Neural progenitor cell (in vitro differentiated cells): ENCODE measurements at places on chromosomes 1 and 21. TPM values are rescaled to one million over a fixed set of nuclear protein-coding genes. Genes with fewer than 3 reads are reported as not detected.

JAM2 gene
- 1.9 and 3.5 TPM in 2 replicates for total RNA-seq

DNA sequence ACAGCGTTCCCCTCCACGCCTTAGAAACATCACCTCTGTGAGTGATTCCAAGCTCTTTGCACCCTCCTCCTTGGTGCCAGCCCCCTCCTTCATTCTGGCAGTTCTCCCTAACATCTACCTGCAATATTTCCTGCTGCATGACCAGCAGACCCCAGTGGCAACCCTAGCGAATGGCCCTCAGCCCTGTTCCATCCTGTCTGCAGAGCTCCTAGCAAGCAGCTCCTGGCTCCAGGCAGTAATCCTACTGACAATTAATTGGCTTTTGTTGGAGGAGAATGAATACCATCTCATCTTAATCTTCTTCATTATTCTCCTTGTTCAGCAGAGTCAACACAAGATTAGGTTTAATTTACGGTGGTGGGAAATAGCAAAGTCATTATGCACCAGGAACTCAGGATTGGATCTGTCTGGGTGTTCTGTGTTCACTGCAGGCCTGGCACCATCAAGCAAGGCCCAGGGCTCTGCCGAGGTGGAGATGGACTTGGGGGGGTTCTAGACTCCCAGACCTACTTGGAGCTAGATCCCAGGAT lies 12.4 kb downstream of the FBXO2 start:
- H3K27me3 ChIP-seq = no peaks in the 10 kb centered on the region
- no peak overlapping the region for H3K4me3 ChIP-seq
- DNase-seq = peak; percentile 66
- H3K27ac ChIP-seq = no peak overlapping the region
- no peaks in the 10 kb centered on the region for H3K4me1 ChIP-seq
- no peaks in the 10 kb centered on the region for H3K36me3 ChIP-seq

DNA sequence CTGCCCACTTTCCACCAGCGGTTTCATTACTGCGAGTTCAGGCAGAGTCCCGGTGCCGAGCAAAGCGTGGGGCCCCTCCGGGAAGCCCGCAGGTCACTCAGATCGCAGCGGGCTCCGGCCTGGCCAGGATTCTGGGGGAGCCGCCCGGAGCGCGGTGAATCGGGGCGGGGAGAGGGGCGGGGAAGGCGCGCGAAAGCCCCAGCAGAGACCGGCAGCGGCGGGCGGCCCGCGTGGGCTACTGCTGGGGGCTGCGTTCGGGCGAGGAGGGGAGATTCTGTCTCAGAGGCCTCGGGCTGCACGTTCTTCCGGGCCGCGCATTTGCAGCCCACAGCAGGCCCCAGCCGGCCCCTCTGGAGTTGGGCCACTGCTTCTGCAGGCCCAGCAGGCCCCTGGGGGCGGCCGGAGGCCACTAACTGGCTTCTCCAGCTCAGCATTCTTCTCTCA lies 64.7 kb downstream of the SCCPDH start:
- H3K4me1 ChIP-seq = peaks cover 19% of the 10 kb centered on the region
- no peak overlapping the region for H3K4me3 ChIP-seq
- H3K27me3 ChIP-seq = no peaks in the 10 kb centered on the region
- H3K36me3 ChIP-seq = no peaks in the 10 kb centered on the region

LCE2C gene
- not detected in 2 replicates for total RNA-seq

MYBPH gene
- total RNA-seq = not detected in 2 replicates
